SJCRH30 (cell line): ENCODE measurements at places on chromosomes 12 and 14. TPM values are rescaled to one million over a fixed set of nuclear protein-coding genes. Genes with fewer than 3 reads are reported as not detected.
A peak's percentile ranks its signal among the peaks of the same experiment; 100 is the strongest.

DNA sequence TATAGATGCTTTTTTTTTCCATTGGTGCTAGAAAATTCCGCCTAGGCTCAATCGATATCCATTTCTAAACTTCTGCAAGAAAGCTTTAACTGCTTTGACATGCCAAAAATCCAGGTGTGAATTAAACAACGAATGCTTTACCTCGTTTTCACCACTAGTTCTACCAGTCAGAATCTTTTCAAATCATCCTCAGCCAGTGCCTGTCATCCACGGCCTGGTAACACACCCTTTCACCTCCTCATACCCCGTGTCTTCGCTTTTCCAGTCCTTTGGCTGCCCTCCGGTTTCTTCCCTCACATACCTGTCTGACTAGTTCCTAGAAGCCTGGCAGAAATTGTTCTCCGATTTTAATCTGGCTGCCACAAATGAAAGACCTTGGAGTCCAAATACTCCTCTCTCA, 1.4 kb upstream of the PHC1 start:
- no peak overlapping the region for H3K27ac ChIP-seq
- no peaks in the 10 kb centered on the region for H3K27me3 ChIP-seq
- DNase-seq: peak; percentile 22
- H3K36me3 ChIP-seq: no peaks in the 10 kb centered on the region

DNA sequence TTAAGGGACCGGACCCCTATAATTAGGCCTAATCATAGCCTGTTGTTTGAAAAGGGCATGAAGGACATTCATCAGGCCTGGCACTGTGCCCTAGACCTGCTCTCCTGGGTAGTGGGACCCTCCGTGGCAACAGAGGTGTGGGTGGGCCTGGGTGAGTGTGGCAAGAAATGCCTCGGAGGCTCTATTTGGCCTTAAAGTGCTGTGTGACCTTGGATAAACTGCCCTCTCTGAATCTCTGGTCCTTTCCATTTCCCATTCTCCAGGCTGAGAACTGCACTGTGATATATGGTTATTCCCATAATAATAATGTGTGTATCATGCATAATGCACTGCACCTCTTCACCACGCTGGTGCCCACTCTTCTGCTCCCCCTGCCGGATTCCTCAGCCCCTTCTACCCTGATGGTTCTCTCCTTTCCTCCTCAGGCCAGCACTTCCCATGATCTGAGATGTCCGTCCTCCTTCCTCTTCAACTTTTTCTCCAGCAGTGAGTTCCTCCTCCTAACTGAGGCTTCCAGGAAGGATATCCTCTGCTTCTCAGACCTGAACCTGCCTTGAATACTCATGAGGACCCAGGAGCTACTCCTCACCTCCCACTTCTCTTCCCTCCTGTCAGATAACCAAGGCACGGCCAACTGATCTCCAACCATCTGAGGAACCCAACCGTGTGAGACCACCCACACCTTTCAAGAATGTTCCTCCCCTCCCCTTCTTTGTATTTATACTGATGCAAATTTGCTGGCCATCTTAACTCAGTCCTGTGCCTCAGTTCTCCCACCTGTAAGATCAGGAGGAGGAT, 111.0 kb upstream of the PZP start:
- no peak overlapping the region for H3K27ac ChIP-seq
- no peak for DNase-seq
- H3K27me3 ChIP-seq: no peaks in the 10 kb centered on the region
- H3K36me3 ChIP-seq: no peaks in the 10 kb centered on the region
- H3K4me1 ChIP-seq: no peaks in the 10 kb centered on the region
- H3K4me3 ChIP-seq: no peak overlapping the region

DNA sequence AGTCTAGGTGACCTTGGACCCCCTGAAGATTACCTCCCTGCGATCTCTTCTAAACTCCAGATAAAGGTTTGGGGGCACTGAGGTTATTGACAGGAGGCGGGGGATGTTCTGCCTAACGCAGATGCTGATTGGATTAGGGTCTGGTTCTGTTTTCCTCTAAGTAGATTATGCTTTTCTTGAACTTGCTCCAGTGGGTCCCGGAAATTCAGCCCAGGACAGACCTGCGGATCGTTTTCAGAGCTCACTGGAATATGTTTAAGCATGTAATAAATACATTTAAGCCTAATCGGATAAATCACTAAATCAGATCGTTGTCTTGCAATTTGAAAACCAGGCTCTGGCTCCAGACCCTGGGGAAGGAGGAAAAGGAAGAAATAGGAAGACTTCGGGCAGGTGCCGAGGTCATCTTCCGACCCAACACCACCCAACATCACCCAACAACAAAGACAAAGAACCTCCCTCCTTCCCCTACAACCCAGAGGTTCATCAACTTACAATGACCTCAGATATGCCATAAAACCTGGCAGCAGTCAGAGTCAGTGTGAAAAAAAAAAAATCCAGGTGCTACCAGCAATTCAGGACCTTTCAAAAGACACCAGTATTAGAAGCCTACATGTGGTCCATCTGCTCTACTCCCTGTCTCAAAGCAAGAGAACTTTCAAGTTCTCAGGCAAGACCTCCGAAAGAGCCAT, 148.4 kb downstream of the KSR2 start:
- DNase-seq: no peak
- no peaks in the 10 kb centered on the region for H3K4me1 ChIP-seq
- no peak overlapping the region for H3K4me3 ChIP-seq

DNA sequence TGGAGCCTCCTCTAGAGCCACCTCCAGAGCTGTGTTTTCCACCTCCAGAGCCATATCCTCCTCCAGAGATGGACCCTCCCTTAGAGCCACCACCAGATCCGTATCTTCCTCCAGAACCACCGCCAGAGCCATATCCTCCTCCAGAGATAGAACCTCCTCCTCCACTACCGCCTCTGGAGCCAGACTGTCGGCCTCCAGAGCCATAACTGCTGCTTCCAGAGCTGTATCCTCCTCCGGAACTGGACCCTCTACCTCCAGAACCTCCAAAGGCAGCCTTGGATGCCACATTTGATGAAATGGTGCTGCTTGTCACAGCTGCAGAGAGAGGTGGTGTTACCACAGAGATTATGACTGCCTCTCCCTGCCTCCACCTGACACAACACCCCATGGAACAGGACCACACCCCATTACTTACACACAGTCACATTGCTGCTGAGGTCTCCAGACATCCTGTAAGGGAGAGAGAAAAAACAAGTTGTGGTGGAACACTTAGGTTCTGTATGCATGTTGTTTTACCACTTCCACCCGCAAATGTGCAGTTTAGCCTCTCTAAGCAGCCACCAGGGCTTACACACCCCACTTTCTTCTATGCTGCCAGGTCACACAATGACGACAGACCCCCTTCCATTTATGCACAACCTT, 6.8 kb downstream of the KRT2 start:
- no peak overlapping the region for H3K27ac ChIP-seq
- no peaks in the 10 kb centered on the region for H3K4me1 ChIP-seq
- DNase-seq: no peak
- no peak overlapping the region for H3K4me3 ChIP-seq
- no peaks in the 10 kb centered on the region for H3K36me3 ChIP-seq
- peaks cover 19% of the 10 kb centered on the region; the same call in 1 of the 2 replicates for H3K27me3 ChIP-seq

- no peak overlapping the region for H3K4me3 ChIP-seq
- no peak overlapping the region for H3K27ac ChIP-seq
- H3K27me3 ChIP-seq: no peaks in the 10 kb centered on the region
- H3K4me1 ChIP-seq: no peaks in the 10 kb centered on the region
Measured at GRCh38 chr12:75459755-75460154, 20.8 kb upstream of the GLIPR1 start.

GRCh38 chr12:50933459-50934124, 18.8 kb upstream of the HIGD1C start:
- DNase-seq: peak; percentile 47
- peaks cover 10% of the 10 kb centered on the region for H3K4me1 ChIP-seq
- H3K4me3 ChIP-seq: no peak overlapping the region
- no peak overlapping the region for H3K27ac ChIP-seq
- no peaks in the 10 kb centered on the region for H3K27me3 ChIP-seq

DNA sequence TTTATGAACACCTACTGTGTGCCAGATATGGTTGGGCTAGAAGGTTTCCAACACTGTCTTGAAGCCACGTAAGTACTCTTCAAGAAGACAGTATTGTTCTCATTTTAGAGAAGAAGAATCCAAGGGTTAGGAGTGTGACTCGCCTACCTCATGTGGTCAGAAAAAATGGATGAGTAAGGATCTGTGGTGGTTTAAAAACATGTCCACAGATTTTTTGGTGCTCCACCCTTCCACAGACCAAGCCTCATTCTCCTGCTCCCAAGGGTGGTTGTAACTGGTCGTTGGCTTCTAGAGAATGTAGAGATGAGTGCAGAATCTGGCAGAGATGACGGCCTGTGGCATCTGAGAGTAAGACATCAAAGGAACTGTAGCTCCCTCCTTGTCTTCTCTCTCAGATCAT, 30.3 kb upstream of the TTC7B start:
- H3K4me3 ChIP-seq: no peak overlapping the region
- peaks cover 12% of the 10 kb centered on the region for H3K4me1 ChIP-seq
- DNase-seq: no peak
- H3K27ac ChIP-seq: no peak overlapping the region
- H3K27me3 ChIP-seq: no peaks in the 10 kb centered on the region

- peak; percentile 20 for DNase-seq
- H3K4me1 ChIP-seq: peaks cover 8% of the 10 kb centered on the region; the same call in 1 of the 2 replicates
- H3K4me3 ChIP-seq: peak overlapping the region; percentile 98
- H3K27me3 ChIP-seq: no peaks in the 10 kb centered on the region
Measured at GRCh38 chr14:32078023-32078857, 1.1 kb downstream of the ARHGAP5 start.

GRCh38 chr14:88010331-88010730, 5.4 kb downstream of the GPR65 start:
- no peaks in the 10 kb centered on the region for H3K36me3 ChIP-seq
- no peak for DNase-seq
- no peaks in the 10 kb centered on the region for H3K27me3 ChIP-seq
- no peak overlapping the region for H3K4me3 ChIP-seq

GRCh38 chr12:89370850-89371249, 18.5 kb upstream of the DUSP6 start:
- no peak overlapping the region for H3K4me3 ChIP-seq
- peak; percentile 14 for DNase-seq
- H3K27me3 ChIP-seq: no peaks in the 10 kb centered on the region
- no peaks in the 10 kb centered on the region for H3K36me3 ChIP-seq
- peaks cover 10% of the 10 kb centered on the region for H3K4me1 ChIP-seq

DNA sequence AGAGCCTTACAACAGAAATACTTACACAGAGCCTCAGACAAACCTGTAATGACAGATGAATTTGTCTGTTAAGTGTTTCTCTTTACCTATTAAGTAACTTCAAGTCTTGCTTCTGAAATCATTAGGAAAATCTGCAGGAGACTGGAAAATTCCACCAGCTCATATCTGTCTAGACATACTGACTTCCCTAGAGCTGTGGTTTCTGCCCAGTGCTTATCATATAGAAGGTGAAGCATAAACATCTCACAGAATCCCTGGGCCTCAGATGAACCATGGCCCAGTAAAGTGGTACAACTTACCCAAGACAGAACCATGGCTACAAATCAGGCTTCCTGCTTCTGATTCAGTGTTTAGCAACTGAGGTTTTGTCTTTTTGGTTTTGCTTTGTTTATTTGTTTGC, 91.6 kb downstream of the EGLN3 start:
- DNase-seq: no peak
- H3K36me3 ChIP-seq: no peaks in the 10 kb centered on the region
- H3K27ac ChIP-seq: no peak overlapping the region
- no peak overlapping the region for H3K4me3 ChIP-seq
- H3K27me3 ChIP-seq: no peaks in the 10 kb centered on the region

DNA sequence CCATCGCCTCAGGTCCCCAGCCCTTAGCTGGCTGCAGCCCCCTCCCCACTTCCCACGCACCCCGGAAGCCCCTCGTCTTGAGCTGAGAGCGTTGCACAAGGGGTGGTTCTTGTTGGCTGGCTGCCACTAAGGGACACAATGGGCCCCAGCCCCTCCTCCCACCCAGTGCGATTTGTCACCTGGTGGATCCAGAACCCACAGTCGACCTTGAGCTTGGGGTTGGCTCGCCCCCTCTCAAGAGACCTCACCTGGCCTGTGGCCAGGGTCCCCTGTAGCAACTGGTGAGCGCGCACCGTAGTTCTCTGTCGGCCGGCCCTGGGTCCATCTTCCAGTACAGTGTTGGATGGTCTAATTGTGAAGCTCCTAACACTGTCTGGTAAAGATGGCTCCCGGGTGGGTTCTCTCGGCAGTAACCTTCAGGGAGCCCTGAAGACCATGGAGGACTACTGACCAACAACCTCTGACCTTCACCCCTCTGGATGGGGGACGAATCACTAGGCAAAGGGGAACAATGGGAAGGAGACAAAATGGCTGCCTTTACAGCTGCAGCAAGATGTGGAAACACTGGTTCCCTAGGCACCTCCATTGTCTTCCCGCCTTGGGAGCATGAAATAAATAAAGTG, 6.6 kb downstream of the PHB2 start:
- DNase-seq: no peak
- H3K27ac ChIP-seq: no peak overlapping the region
- H3K36me3 ChIP-seq: peaks cover 42% of the 10 kb centered on the region

The MUCL1 gene
- total RNA-seq: not detected in 2 replicates

The IL23A gene
- 0.41 TPM in 1 of 2 replicates, not detected in the other for total RNA-seq

The CABP1 gene
- 1.7 and 2.7 TPM in 2 replicates for total RNA-seq

The KLRG1 gene
- 2.3 TPM in 2 replicates for total RNA-seq

The BCL11B gene
- total RNA-seq: 1.7 and 2.2 TPM in 2 replicates
